Hindlimb muscle (tissue), 1 donor: ENCODE measurements at places on chromosomes 3 and 15. TPM values are rescaled to one million over a fixed set of nuclear protein-coding genes. Genes with fewer than 3 reads are reported as not detected.

The RYR3 gene
- polyA plus RNA-seq: 48.3 TPM

- no peak for DNase-seq
These were observed 27.0 kb upstream of the CAPN3 start for GRCh38 chr15:42332331-42332730.

The PRR20G gene
- not detected for polyA plus RNA-seq

- DNase-seq: peak; percentile 38
These were observed 1.1 kb downstream of the IQCF6 start for GRCh38 chr3:51777985-51778384.

DNA sequence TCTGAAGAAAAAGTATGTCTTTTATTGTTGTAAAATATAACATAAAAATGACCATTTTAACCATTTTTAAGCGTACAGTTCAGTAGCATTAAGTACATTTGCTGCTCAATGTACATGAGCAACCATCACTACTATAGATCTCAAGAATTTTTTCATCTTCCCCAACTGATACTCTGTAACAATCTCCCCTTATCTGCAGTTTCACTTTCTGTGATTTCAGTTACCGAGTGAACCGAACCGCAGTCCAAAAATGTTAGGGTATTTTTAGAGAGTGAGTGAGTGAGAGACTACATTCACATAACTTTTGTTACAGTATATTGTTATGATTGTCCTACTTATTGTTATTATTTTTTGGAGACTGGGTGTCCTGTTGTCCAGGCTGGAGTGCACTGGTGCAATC lies 9.0 kb upstream of the SLC25A26 start:
- DNase-seq: no peak

The DNASE1L3 gene
- polyA plus RNA-seq: 0.61 TPM

DNA sequence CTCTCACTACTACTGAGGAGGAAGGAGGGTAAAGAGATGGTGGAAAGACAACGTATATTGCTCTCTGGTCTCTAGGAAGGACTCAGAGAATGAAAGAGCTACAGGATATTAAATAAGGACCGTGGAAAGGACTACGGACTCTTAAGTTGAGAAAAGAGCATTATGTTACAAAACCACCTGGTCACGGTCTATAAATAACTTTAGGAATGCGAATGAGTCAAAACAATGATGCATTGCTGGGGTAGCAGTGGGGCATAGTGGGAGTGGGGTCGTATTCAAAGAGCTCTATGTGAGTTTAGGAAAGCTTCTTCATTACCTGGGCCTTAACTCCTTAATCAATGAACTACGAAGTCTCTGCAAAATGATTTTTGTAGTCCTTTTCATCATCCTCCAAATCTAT lies 295.7 kb upstream of the SOX14 start:
- DNase-seq: no peak

GRCh38 chr3:143171141-143171980 lies 51.8 kb downstream of the CHST2 start:
- peak; percentile 48 for DNase-seq

DNA sequence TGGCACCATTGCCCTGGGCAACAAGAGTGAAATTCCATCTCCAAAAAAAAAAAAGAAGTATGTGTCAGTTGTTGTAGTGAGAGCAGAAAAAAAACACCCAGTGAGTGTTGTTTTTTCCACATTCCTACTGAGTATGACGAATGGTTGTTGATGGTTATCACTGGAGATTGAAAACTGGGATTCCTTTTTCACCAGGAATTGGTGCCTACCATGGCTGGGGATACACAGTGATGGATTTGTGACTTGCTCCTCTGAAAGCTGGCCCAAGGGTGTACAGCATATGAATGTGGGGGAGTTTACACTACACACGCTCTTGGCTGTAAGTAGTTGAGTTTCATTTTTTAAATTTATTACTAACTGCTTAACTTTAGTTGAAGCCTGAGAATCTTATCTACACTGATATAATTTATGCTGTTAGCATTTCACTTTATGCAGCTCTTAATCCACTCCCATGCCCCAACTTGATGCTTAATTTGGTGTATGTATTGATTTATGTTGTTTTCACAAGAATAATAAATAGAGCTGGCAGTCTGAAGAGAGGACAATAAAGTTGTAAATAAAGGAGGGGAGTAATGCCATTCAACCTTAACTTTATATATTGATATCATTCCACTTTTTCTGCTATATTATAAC lies 56.0 kb upstream of the MME start:
- DNase-seq: no peak

The XIRP1 gene
- polyA plus RNA-seq: 143 TPM

The COL6A6 gene
- 83.1 TPM for polyA plus RNA-seq

The ARL14 gene
- not detected for polyA plus RNA-seq

GRCh38 chr3:155712008-155712407 lies 32.9 kb downstream of the PLCH1 start:
- DNase-seq: no peak

DNA sequence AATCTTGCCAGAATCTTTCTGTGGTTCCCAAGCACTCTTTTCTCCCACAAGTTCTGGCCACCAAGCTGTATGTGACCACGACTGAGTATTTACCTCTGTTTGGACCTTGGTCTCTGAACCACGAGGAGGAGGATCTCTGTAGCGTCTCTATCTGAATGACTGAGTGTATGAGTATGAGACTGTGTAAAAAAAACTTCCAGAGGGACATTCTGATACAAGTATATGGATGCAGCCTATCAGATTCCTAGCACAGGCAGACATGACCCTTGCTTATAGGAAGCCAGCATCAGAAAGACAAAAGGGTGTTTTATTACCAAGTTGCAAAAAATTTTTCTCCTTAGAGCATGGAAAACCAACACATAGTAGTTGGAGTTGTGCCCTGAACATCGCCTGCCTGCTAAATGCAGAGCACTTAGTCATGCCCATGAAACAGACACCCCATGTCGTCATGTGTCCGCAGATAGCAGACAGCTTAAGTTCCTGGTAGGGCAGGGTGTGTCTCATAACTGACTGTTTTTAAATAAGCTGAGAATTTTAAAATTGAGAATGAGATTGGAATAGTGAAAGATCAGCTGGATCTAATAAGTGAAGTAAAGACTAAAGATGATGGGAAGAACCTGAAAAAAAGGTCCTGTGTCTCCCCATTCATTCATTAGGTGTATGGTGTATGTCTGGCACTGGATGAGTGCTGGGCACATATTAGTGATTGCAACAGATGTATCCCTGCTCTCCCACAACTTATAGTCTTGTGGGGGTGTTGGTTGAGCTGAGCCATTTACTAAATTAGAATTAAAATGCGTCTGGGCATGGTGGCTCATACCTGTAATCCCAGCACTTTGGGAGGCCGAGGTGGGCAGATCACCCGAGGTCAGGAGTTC lies 30.9 kb downstream of the DAG1 start:
- DNase-seq: peak; percentile 54

The STAC gene
- 35.4 TPM for polyA plus RNA-seq

DNA sequence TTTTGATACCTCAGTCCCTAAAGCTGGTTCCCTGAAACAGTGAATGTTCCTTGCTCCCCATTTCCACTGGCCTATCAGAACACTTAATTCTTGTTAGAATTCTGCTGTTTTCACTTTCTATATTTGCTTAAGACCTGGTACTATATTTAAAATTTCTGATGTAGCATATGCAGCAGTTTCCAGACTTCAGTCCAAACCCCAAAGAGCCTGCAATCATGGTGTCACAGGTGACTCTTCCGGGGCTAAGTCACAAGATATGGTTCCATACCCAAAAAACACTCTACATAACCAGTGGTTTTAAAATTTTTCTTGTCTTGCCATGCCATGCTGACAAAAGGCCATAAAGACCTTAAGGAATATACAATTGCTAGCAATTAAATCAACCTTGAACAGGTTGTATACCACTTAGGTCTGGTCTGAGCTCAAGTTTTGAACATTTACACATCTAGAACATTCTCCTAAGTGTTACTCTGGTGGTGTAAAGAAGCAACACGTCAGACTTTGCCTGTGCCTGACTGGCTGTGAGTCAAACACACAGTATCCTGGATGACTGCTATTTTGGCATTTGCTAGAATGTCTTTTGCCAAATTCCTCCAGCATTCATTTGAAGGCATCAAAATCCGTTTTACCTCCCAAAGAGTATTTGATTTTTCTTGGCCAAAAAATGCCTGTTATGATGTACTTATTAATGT lies 160.0 kb downstream of the FRMD5 start:
- no peak for DNase-seq

GRCh38 chr3:143970773-143971358 lies 757 bp upstream of the DIPK2A start:
- peak; percentile 47 for DNase-seq

The ITIH1 gene
- 0.13 TPM for polyA plus RNA-seq

DNA sequence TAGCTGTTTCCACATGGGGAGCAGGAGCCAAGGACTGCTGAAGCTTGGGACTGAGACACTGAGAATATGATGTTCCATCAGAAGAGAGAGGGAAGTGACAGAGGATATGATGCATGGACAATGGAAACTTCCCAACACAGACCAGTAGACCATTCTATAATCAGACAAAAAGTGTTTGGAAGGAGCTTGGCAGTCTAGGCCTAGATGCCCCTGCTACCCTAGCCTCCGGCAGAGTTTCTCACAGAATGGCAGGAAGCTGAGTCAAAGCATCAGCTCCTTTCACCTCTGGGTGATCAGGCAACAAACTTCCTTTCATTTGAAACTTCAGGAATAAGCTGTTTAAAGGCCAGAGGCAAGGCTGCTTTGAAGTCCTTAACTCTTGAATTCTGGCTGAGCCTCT lies 222.0 kb downstream of the NEK10 start:
- no peak for DNase-seq

The GOLGA8F gene
- polyA plus RNA-seq: not detected

DNA sequence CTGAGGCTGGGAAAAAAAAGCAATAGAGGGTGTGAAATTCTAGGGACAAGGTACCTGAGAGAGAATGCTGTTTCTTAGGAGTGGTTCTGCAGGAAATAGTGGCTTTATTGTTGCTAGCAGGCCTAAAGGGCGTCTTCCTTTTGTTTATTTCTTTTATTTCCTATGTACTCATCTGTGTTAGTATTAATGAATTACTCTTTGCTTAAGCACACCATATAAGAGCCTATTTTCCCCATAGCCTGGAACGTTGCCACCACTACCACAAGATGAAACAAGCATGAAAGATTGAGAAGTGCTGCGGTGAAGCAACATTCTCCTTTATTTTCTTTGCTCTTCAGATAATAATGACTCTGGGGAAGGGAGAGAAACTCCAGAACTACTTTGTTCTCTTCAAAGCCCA lies 21.3 kb upstream of the GOLIM4 start:
- no peak for DNase-seq

The ALG3 gene
- 25.5 TPM for polyA plus RNA-seq

The PARP9 gene
- 13.7 TPM for polyA plus RNA-seq

DNA sequence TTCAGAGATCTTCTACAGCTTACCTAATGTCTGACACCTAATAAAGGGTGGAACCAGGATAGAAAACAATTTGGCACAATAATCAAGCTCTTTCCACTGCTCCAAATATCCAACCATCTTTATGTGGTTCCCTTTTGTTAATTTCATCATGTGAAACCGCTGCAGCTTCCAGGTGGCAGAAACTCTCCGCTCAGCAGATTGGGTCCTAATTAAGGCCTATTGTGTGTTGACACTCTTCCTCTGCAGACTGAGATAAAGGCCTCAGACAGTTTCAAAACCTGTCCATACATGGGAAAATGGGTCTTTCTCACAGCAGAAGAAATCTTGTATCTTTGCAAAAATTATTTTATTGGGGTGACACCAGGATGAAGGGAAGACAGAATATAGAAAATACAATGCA lies 1002.4 kb upstream of the SEMA6D start:
- no peak for DNase-seq

DNA sequence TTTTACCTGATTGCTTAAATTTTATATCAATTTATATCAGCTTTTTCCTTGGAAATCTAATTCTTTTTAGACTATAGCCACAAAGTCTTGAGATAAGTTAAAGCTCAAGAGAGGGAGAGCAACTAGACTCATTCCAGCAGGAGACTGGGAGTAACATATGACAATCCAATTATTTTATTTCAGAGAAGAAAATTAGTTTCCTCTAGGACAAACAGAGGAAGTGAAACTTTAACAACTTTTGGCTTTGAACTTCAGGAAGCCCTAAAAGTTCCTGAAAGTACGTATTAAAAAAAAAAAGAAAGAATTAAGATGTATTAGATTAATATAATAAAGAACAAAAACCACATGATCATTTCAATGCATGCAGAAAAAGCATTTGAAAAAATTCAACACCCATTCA lies 13.9 kb upstream of the UBE2E2 start:
- no peak for DNase-seq

The MAN2C1 gene
- polyA plus RNA-seq: 113 TPM

GRCh38 chr3:124584552-124585391 lies 145.5 kb upstream of the UMPS start:
- DNase-seq: peak; percentile 51

GRCh38 chr15:91411586-91411985 lies 311.5 kb downstream of the SV2B start:
- DNase-seq: no peak

- DNase-seq: no peak
These were observed 99.7 kb upstream of the ABHD17C start for GRCh38 chr15:80595396-80595795.

The ILDR1 gene
- polyA plus RNA-seq: 0.49 TPM

DNA sequence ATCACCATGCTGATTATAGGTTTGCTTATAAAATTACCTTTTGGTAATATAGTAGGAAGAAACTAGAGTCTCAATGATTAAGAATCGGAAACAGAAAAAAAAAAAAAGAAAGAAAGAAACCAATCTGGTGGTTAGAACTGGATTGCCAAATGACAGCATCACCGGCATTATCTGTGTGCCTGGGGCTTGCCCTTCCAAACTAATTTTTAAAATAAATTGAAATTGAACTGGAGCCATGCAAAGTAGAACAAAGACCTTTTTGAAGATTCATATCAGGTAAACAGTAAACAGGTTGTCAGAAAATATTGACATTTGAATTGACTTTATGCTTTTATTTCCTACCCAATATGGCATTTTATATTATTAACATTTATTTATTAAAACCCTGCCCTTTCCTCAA lies 11.2 kb upstream of the CPB1 start:
- DNase-seq: no peak

DNA sequence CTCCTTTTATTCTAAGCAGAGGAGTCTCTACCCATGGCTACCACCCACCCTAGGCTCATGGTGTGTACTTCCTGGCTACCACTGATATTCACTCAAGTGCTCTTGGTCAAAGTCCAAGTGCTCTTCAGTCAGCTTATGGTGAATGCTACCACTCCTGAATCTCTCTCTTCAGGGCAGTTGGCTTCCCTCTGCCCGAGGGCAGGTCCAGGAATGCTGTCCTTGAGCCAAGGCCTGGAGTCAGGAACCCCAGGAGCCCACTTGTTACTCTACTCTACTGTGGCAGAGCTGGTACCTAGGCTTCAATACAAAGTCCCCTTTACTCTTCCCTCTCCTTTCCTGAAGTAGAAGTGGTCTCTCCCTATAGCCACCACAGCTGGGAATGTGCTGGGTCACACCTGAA lies 226.0 kb downstream of the DIPK2A start:
- DNase-seq: no peak

The ACSBG1 gene
- 0.44 TPM for polyA plus RNA-seq

The HOMER2 gene
- polyA plus RNA-seq: 22.4 TPM

GRCh38 chr3:81554388-81554787 lies 207.1 kb downstream of the GBE1 start:
- no peak for DNase-seq

DNA sequence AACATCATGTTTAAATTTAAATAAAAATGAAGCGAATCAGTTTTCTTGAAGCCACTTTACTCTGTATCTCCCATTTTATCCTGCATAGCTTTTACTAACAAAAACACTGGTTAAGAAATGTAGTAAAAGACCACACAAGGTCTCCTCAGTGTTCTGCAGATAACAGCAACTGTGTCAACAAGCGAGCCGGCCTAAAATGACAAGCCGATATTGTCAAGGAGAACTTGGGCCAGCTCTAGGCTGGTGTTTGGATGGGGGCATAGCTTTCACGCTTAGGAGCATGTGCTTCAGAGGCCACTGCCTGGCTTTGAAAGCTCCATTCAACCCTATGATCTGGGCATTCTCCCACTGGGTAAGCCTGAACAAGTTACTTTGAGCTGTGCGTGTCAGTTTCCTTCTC lies 38.1 kb downstream of the MFSD1 start:
- DNase-seq: no peak
